Forelimb muscle (tissue), 1 donor: ENCODE measurements at places on chromosomes 1 and 21.

- DNase-seq = no peak
Observed at GRCh38 chr1:10556430-10557005, 81.8 kb downstream of the PEX14 start.

GRCh38 chr1:187878883-187879282 is 1050.1 kb downstream of the PLA2G4A start:
- DNase-seq = no peak

DNA sequence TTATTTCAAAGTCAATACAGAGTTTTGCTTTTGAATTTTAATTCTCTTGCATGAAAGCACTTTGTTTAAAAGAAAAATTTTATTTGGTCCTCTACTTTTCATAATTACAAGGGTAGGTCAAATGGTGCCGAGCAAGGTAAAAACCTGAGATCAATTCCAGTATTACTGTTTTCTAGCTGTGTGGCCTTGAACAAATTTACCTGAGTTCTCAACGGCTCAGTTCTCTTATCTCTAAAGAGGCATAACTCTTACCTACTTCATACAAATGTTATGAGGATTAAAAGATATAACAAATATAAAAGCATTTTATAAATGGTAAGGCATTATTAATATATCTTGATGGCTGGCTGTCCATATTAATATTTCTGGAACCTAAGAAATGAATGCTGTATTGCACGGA is 42.5 kb downstream of the USP24 start:
- DNase-seq = no peak

DNA sequence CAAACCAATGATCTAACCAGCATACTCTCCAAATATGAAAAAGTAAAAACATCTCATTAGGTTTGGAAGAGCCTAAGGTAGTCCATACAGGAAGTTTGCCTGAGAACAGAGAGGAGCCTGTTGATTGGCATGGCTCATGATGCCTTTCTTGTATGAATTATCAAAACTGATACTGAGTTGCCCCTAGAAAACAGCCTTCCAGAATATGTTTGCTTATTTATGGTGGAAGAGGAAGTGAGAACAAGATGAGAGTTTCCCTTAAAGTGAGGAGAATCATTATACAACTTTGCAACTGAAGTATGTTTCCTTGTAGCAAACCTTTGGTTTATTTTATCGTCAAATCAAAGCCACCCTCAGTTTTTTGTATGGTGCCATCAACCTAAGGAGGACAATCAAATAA is 23.8 kb upstream of the KIAA1614 start:
- no peak for DNase-seq
